HEK293T (cell line): ENCODE measurements at places on chromosomes 4 and X.
A peak's percentile ranks its signal among the peaks of the same experiment; 100 is the strongest.

DNA sequence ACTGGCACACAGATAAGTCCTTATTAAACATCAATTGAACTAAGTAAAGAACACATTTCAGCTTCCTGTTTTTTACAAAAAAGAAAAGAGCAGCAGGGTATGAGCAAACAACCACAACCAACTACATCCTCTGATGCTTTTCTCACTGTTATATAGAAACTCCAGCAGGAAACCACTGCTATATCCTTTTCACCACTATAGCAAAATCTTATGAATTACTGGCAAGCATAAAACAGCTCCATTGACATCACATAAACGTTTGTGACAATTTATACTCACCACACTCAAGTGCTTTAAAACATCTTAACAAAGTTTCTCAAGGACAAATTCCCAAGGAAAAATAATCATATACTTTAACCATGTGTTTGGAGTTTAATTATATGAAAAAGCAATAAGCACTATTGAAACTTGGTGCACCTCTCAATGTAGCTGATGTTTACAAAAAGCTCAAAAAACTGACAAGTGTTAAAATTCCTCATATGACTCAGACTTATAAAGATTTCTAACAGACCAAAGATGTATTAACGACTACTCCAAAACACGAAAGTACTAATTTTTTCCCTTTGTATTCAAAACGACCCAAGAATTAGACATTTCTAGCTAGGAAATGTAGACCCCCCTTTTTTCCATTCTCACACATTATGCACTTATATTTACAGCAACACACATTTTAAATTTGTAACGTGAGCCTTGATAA is 12.9 kb downstream of the GPRIN3 start:
- no peak for DNase-seq

DNA sequence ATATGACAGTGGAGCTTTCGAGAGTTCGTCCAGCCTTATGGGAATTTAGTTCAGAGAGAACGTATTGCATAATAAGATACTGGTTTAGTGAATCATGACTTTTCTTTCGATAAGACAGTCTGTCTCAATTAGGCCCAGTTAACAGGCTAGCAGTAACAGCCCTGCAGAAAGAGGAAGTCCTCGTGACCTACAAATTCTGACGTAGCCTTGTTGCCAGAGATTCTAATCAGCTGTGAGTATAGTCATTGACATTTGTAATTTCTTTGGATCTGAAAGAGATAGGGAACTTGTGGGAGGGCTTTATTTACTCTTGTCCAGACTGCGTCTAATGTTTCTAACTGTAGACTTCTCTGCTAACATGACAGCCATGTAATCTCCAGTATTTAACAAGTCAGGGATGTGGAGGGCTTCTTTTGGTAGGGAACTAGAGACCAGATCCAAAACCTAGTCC is 15.8 kb downstream of the ART3 start:
- no peak for DNase-seq

DNA sequence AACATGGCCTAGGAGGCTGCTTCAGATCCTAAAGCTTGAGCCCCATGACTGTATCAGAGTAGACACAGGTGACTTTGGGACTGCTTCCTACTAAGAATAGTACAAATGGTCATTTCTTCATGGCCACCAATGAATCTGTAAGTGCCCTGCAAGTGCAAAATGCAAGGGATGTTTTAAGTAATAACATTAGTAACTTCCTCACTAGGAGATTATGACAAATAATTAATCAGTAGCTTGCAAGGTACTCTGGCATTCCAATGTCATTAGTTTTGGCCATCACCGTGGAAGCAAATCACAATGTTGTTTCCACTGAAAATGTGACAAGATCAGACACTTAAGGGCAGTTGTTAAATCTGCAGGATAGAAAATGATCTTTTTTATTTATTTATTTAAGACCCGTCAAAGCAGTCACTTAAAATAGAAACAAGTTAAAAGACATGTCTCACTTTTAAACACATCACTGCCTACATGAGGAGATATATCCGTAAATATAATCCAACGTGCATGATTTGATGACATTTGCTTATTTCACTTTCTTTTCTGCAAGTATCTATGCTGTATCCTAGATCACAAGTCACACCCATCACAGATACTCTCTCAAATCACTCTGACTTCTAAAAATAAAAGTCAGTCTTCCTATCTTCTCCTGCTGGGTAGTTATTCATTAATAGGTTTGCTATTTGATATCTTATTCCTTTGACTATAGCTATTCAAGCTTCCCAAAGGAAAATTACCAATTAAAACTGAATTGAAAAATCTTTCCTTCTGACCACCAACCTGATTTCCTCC is 400.6 kb downstream of the IL15 start:
- DNase-seq, result no peak

- DNase-seq, result no peak
Observed at GRCh38 chrX:130093271-130093670, 17.0 kb downstream of the ELF4 start.

DNA sequence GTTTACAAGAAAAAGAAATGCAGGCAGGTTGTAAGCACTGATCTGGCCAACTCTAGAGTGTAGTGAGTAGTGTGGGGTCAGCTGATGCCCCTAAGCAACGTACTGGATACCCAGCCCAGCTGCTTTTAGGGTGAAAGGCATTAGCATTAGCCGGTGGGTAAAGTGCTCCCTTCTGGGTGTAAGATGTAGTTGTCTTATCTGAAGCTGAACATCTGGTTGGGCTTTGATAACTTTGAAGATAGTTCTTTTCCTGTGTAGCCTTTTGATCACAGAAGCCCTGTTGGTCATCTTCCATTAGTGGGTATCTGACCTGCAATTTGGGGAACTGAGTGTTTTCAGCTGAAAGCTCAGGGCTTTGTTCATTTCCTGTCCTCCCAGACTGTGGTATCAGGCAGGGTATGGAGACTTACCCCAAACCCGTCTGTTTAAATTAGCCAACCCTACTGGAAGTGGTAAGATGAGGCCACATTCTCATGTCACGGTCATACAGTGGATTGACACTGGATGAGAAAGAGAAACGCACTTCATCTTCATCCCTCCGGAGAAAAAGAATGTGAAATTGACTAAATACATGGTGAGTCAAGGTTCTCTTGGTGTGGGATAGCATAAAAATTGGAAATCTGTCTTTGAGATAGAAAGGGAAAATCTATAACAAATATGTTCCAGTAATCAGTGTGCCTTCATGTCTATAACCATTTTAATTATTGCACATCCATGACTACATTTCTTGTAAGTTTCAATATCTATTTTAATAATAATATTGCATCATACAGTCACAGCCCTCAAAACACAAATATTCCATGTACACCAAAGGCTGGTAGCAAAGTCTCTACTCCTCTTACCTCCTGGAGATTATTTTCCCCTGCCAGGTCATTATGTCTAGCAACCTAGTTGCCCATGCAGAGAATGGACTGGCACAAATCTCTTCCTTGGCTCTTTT is 8.7 kb downstream of the RHOH start:
- no peak for DNase-seq

GRCh38 chrX:53483416-53483815 is 49.2 kb upstream of the HSD17B10 start:
- no peak for DNase-seq

DNA sequence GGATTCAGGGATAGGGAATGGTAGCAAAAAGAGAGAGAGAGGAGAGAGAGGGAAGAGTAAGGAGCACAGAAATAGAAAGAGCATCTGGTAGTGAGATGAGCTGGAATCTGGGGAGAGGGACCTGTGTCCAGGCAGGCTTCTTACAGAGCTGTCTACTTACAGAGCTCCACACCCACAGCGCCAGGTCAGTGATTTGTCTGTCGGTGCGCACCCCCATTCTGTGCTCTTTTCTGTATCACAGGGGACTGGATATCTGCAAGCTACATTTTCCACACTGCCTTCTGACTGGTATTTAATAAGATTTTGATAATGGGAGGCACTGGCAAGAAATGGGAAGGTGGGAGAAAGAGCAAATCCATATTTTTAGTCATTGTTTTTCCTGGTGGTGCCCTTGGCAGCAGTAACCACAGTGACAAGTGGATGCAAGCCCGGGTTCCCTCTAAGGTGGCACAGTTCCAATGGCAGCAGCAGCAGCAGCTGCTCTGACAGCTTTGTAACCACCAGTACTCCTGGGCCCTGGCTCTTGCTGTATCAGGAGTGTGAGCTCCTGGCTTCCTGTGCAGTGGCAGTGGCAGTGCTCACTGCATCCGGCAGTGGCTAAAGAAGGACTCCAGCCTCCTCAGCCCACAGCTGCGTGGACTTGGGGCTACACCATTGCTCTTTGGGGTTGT is 300.5 kb downstream of the TRIML1 start:
- DNase-seq, result no peak

GRCh38 chr4:10620935-10621488 is 63.6 kb downstream of the CLNK start:
- DNase-seq, result no peak

- DNase-seq, result no peak
Observed at GRCh38 chrX:12946406-12946805, 28.5 kb upstream of the TMSB4X start.

- DNase-seq, result no peak
Observed at GRCh38 chrX:24990535-24990934, 25.2 kb downstream of the ARX start.

DNA sequence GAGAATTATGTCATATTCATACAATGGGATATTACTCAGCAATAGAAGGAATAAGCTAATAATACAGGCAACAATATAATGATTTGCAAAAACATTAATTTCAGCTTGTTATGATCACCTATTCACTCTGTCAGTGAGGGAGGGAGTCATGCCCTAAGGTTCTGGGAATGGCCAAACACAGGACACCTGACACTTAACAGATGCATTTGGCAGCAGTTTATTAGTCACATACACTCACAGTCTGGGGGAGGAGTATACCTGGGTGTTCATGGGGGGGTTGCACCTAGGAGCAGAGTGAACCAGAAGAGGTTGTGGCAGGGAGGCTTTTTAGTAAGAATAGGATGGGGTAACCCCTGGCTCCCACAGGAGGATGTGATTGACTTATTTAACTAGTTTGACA is 38.3 kb downstream of the SERPINA7 start:
- no peak for DNase-seq

- no peak for DNase-seq
Observed at GRCh38 chr4:24537025-24537424, 47.3 kb downstream of the DHX15 start.

GRCh38 chrX:66167431-66167830 is 3.4 kb downstream of the HEPH start:
- no peak for DNase-seq

DNA sequence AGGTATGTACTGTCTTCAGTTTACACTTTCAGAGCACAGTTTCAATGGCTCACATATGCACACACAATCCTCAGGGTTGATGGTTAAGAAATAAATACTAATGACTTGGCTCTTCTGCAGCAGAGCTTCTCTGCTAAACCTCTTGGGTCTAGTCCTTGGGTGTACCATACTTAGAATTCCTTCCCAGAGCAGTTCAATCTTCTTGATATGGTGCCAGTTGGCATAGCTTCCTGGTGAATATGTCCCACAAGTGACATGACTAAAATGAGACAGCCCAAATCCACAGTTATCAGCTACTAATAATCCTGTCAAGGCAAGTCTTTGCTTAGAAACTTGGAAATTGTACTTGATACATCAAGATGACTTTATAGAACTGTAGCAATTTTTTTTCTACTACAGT is 654.4 kb downstream of the IQCM start:
- no peak for DNase-seq

DNA sequence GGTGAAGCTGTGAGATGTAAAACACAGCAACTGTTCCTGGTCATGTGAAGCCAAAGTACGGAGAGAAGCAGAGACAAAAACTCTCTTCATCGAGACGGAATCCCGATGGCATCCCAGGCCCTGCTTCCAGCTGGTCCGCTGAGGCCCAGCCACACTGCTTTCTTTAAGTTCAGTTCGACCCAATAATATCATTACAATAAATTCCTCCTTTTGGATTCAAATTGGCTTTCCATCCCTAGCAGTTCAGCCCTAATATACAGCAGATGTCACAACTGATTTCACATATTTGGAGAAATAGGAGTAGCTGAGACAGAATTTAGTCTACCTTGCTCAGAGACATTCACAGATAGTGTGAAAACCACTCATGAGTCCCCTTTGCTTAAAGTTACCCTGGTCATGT is 98.3 kb upstream of the SPRY1 start:
- no peak for DNase-seq

DNA sequence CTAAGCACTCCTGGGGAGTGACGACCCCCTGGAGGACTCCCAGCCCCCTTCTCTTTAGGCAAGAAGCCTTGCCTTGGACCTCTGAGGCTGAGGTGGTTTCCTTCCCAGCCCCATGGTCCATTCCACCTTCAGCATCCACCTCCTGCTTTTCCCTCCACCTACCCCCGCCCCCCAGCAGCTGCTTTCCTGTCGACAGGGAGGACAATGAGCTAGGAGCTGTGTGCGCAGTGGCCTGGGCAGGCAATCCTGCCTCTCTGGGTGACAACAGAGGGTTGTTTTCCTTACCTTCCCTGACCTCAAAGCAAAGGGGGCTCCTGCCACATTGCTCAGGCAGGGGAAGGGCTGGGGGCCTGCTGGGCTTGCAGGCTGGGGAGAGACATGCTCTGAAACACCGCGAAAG is 123.5 kb downstream of the BCOR start:
- no peak for DNase-seq

- DNase-seq, result no peak
Observed at GRCh38 chr4:147078875-147079658, 133.4 kb upstream of the TTC29 start.

- DNase-seq, result no peak
Observed at GRCh38 chrX:71543316-71543715, 10.4 kb downstream of the OGT start.

DNA sequence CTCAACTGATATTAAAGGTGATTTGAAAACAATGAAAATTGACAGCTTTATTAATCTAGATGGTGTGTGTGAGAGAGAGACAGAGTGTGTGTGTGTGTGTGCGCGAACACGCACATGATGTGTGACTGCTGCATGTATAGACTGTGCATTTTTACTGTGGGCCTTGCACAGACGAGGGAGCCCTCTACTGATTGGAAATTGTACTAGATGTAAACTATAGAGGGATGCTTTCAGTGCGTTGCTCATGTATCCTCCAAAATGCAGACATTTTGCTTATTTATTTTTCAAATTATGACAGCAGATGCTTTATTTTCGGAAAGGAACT is 168.4 kb upstream of the GK2 start:
- DNase-seq, result peak; percentile 40

- DNase-seq, result no peak
Observed at GRCh38 chrX:55074851-55075467, at the start of gene PAGE2B. Gene PAGE2B, plus strand, starts transcription at chrX:55075030. Its CDS starts 1,012 bp downstream, at chrX:55076042.

GRCh38 chr4:178293601-178294000 is 851.4 kb upstream of the AGA start:
- DNase-seq, result no peak

DNA sequence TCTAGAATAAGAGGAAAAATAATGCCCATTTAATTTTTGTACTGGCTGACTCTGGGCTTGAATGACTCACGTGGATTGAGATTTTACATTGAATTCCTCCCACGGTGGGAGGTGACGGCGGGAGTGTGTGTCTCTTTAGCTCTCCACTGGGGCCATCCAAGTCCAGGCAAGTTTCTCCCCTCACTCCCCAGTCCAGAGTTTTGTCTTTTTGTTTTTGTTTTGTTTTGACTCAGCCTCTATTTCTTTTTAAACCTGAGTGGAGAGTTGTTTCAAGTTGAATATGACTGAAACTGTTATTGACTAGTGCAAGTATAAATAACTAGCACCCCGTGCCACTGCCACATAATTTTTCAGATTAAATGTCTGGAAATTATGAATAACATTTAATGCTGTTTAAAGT is 13.6 kb downstream of the CHST7 start:
- no peak for DNase-seq
